HT1080 (cell line): ENCODE measurements at places on chromosomes 2 and 18. TPM values are rescaled to one million over a fixed set of nuclear protein-coding genes. Genes with fewer than 3 reads are reported as not detected.

DNA sequence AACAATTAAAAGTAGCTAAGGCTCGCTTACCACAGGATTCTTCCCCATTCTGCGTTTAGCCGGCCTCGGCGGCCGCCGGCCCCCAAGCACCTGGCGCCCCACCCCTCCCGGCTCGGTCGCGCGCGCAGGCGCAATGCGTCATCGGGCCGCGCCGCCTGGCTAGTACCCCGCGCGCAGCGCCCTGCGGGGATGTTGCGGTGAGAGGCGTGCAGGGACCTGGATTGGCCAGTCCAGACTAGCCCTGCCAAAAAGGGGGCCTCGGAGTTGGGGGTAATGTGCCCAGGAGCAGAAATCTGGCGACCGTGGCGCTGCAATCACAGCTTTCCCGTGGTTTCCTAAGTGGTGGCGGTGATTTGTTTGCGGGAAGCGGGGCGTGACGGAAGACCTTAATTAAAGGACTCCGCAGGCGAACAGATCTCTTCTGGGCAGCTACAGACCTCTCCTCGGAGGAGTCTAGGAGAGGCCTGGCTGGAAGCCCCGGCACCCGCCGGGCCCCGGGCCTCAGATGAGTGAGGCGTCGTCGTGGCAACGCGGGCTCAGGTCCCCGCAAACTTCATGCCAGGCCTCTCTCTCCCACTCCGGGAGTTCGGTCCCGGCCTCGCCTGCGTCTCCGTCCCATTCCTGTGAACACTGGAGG is 606 bp downstream of the TMEM237 start:
- peak; percentile 67 for DNase-seq

Gene PDE1A
- 0.07 TPM in 1 of 2 replicates, not detected in the other for total RNA-seq

GRCh38 chr2:173044686-173045085 is 31.0 kb upstream of the MAP3K20 start:
- DNase-seq = peak; percentile 7

Gene ARMC9
- total RNA-seq = 11.0 and 13.0 TPM in 2 replicates

- no peak for DNase-seq
Measured at GRCh38 chr2:39266916-39267434, 23.2 kb upstream of the CDKL4 start.

DNA sequence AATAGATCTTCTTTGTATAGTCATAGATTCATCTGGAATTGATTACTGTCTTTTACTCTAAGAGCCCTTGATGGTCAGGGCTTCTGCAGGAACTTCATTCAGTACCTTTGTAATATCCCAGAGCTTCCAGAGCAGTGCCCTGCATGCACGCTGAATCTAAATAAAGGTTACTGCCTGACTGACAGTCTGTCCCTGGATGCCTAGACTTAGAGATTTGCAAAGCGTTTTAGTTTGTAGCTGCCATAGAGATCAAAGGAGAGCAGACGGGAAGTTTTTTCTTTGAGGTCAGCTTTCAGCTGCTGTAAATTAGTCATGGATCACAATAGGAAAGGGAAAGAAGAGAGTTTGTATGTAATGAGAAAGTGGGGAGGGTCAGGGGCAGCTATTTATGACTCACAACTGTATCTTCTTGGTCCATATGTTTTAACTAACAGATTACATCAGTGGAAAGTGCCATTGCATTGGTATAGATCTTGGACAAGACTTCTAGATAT is 45.2 kb upstream of the NYAP2 start:
- peak; percentile 86 for DNase-seq

Gene CLHC1
- 3.8 and 4.7 TPM in 2 replicates for total RNA-seq
